ENCODE measurements at places on chromosomes 6 and 20.

DNA sequence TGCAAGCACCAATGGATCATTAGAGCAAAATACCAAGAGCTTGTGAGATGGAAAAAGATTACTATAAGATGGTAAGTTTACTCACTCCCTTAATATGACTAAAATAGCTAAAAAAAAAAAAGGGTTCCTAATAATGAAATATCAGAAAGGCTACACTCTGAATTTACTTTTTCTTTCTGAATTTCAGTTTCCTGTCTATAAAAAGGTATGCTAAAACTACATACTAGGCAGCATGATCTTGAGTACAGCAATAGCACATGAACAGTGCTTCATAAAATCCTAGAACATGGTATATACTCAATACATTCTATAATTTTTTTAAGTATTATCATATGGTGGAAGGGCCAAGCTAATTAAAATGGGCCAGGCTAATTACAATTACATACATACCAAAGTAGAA lies 24.0 kb upstream of the FAM135A start:
- no peak for DNase-seq

- DNase-seq, result peak; percentile 94
Measured at GRCh38 chr6:156780102-156780641, 3.0 kb downstream of the ARID1B start.

GRCh38 chr20:11496380-11496779 lies 421.3 kb upstream of the BTBD3 start:
- no peak for DNase-seq

DNA sequence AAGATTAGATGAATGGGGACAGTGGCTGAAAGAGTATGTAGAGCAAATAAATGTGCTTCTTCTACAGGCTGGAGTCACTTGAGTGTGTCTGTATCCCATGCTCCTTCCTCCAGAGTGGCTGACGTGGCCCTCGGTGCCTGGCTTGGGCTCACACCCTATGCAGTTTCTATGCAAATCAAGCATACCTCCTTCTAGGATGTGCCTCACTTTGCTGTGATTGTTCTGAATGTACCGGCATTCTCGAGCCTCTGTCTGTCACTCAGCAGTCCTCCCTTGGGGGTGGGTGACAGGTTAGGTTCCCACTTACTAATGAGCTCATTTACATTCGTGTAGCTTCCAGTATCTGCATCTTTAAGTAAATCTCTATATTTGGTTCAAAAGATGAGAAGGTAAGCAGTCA lies 55.1 kb upstream of the HDDC2 start:
- DNase-seq, result no peak

- no peak for DNase-seq
Measured at GRCh38 chr6:117506180-117506835, 23.8 kb downstream of the DCBLD1 start.

- no peak for DNase-seq
Measured at GRCh38 chr6:72248621-72249020, 362.3 kb downstream of the RIMS1 start.

DNA sequence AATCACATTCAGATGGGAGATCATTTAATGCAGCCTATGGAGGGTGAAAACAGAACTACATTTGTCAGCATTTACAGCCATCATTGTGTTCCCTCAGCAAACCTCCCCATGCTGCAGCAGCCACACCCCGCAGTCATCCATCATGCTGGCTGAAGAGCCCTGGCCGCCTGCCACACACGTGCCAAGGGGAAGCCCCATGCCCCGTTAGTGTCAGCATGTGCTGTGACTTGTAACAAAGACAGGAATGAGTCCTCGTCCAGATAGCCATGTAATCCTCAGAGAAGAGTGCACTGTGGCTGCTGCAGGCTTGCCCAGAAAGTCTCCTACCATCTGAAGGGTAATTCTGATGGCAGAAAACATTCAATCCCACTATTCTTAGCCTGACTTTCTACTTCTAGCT lies 1097.8 kb downstream of the KIF16B start:
- DNase-seq, result no peak

DNA sequence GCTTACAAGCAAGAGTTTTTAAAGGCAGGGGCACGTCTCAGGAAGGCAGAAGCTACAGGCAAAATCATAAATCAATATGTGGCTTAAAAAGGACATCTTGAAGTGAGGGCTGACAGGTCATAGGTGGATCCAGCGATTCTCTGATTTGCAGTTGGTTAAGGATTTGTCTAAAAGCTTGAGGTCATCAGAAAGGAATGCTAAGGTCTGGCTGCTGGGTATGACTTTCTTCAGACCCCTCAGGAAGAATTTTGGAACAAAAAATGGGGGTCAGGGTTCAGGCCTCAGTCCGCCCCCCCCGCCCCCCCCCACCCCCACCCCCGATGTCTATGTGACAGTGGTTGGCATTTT lies 261.9 kb downstream of the CDH4 start:
- DNase-seq, result no peak

GRCh38 chr6:116144605-116145004 lies 18.7 kb upstream of the COL10A1 start:
- DNase-seq, result no peak

- no peak for DNase-seq
Measured at GRCh38 chr6:16466800-16467553, 228.6 kb downstream of the GMPR start.

DNA sequence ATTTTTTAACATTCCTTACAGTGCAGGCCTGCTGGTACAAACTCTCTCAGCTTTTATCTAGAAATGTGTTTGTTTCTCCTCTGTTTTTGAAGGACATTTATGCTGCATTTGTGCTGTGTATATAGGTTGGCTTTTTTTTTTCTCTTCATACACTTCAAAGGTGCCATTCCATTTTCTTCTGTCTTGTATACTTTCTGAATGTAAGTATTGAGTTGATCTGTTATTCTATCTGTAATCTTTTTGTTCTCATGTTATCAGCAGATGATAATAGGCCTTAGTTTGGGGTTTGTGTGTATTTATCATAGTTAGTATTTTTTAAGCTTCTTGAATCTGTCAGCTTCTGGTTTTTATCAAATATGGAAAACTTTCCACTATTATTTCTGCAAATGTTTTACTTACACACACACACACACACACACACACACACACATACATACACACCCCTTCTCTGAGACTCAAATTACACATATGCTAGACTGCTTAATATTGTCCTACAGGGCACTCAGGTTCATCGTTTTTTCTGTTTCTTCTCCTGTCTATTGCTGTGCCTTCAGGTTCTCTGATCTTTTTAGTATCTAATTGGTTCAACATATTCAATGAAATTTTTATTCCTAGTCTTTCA lies 74.6 kb downstream of the RPP40 start:
- no peak for DNase-seq

GRCh38 chr6:21855811-21856455 lies 262.4 kb downstream of the SOX4 start:
- DNase-seq, result no peak

DNA sequence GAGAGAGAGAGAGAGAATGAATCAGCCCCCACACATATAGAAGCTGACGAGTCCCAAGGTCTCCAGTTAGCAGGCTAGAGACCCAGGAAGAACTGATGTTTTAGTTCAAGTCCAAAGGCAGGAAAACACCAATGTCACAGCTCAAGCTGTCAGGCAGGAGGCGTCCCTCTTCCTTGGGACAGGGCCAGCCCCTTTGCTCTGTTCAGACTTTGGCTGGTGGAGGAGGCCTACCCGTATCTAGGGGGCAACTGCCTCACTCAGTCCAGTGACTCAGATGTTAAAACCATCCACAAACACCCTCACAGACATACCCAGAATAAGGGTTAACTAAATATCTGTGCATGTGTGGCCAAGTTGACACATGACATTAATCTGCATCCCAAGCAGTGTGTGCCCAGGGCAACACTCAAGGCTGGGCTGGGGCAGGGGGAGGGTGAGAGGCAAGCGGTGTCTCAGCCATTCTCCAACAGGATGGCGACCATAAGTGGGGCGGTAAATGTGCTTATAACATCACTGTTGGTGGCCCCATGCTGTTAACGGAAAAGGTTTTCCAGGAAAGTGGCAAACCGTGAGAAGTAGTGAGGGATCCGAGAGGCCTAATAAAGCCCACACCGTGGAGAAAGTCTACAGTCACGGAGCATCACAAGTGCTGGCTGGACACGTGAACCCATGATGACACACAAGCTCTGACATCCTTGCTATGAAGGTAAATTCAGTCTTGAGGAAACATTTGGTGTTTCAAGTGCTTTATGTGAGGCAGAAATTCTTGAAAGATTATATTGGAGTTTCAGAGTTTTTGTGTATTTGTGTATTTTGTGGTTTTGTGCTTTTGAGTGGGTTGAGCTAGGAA lies 28.1 kb downstream of the RAMACL start:
- DNase-seq, result no peak

- no peak for DNase-seq
Measured at GRCh38 chr20:44904377-44904776, 5.5 kb upstream of the PABPC1L start.

DNA sequence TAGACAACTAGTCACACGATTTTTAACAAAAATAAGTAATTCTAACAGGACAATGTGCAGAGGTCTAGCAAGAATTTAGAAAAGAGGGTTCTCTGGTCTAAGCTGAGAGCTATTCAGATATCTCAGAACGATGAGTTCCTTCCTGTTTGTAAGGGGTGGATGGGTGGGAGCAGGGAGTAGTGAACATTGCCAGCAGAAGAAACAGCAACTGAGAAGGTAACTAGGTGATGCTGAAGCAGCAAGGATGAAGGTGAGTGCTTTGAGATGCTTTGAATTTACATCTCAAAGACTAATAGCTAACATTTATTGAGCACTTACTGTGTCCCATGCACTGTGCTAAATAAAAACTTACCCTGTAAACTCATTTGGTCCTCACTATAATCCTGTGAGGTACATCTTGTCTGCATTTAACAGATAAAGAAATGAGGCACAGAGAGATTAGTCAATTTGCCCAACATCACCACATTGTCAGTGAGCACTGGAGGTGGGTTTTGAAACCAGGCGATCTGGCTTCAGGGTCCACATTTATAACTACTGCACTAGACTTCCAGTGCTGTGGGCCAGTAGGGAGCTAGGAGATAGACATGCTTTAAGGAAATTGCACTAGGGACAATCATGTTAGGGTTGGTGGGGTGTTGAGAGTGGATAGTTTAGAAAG lies 15.7 kb downstream of the BRD2 start:
- peak; percentile 37 for DNase-seq

- no peak for DNase-seq
Measured at GRCh38 chr6:4287372-4287771, 152.0 kb upstream of the ECI2 start.

DNA sequence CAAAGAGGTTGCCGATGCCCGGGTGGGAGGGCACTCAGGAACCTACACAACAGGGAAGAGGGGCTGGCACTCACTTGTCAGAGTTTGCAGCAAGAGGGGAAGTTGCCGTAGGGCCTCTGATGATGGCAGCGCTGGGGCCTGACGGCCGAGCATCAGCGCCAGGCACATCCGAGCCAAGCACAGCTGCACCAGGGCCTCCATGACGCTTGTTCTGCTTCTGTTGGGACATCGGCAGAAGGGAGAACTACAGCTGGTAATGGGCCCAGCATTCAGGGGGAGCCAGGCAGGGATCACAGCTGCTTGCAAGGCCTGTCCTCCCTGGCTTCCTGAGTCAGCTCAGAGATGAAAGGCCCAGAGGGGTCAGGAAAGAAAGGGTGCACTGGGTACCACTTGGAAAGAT lies 367.7 kb downstream of the CDH4 start:
- no peak for DNase-seq

GRCh38 chr6:27582928-27583725 lies 110.2 kb upstream of the ZNF184 start:
- peak; percentile 40 for DNase-seq

GRCh38 chr6:27650620-27651370 lies 177.9 kb upstream of the ZNF184 start:
- peak; percentile 34 for DNase-seq

DNA sequence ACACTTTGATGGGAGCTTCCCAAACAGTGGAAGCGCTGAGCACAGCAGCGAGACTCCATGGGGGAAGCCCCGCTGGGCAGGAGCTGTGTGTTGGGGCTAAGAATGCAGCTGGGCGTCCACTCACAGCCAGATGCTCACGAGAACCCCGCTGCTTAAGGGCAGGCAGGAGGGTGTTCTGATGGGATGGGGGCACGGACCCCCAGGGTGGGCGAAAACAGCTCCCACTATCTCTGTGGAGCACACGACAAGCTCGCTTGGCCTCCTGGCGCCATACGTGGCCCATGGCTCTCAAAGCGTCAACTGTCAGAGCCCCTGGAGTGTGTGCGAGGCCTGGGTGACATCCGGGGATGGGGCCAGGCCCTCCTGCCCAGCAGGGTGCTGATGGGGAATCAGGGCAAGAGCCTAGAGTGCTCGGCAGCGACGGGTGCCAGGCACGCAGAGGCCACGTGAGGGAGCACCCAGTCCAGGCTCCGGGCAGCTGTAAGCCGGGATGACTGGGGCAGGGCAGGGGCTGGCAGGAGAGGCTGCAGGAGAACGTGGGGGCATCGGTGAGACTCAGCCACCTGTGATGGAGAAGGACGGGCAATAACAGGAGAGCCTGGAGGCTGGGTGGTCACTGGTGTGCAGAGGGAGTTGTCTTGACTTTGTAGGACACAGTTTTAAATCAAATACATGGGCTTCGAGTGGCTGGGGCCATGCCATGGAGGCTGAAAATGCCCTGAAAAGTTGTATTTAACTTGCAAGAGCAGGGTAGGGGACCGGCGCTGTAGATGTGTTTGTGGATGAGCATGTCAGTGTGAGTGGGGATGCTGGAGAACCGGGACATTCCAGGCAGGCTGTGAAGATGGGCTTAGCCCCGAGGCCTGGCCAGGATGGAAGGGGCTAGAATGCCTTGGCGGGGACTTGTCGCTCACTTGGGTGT lies 27.3 kb downstream of the PYGB start:
- no peak for DNase-seq
